ENCODE measurements at places on chromosomes 1 and 21.

- DNase-seq = no peak
These were observed 541 bp downstream of the USP48 start for GRCh38 chr1:21782349-21782867.

- DNase-seq = no peak
These were observed 23.2 kb downstream of the OR13G1 start for GRCh38 chr1:247656221-247656875.

DNA sequence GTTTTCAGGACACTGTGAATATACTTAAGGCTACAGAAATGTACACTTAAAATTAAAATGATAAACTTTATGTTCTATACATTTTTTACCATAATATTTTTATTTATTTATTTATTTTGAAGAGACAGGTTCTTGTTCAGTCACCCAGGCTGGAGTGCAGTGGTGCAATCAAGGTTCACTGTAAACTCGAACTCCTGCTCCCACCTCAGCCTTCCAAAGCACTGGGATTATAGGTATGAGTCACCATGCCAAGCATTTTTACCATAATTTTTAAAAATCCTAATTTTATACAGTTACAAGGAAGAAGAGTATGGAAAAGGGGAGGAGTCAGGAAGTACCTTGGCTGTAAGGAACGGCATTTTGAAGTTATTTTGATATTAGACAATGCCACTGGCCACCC is 23.6 kb upstream of the ANGPTL3 start:
- DNase-seq = no peak

- no peak for DNase-seq
These were observed 6.9 kb upstream of the SYT14 start for GRCh38 chr1:209931141-209931540.

- DNase-seq = no peak
These were observed 117.1 kb upstream of the C8B start for GRCh38 chr1:57082711-57083439.

DNA sequence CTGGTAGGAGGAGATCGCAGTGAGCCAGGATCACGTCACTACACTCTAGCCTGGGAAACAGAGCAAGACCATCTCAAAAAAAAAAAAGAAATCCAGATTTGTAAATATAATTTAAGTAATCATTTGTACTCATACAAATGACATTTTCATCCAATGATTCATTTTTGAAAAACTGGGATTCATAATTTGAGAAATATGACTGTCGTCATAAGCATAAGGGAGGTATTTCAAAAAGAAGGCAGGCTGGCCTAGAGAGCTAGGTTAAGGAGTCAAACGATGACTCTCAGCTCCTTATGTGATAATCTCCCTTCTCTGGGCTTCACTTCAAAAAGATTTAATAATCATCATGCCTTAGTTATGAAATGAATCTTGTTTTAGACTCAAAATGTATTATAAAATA is 2.3 kb downstream of the GART start:
- DNase-seq = no peak

GRCh38 chr1:92993581-92993980 is 32.3 kb upstream of the DIPK1A start:
- no peak for DNase-seq

DNA sequence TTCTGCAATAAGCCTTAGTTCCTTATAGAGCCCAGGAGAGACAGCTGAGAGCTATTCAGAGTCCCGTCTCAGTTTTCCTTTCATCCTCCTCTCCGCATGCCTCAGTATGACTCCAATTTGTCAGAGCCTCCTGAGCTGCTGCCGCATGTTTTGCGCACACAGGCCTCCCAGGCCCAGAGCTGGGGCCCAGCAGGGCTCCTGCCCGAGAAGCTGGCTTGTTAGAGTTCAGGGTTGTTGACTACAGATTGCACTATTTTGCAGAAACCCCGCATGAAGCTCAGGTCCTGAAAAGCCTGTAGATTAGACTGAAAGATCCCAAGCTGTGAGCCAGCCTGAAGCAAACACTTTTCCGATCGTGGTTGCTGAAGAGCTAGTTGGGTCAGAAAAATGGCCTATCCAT is 51.5 kb downstream of the IGSF5 start:
- no peak for DNase-seq

- no peak for DNase-seq
These were observed 70.9 kb downstream of the TM2D1 start for GRCh38 chr1:61654067-61654466.

DNA sequence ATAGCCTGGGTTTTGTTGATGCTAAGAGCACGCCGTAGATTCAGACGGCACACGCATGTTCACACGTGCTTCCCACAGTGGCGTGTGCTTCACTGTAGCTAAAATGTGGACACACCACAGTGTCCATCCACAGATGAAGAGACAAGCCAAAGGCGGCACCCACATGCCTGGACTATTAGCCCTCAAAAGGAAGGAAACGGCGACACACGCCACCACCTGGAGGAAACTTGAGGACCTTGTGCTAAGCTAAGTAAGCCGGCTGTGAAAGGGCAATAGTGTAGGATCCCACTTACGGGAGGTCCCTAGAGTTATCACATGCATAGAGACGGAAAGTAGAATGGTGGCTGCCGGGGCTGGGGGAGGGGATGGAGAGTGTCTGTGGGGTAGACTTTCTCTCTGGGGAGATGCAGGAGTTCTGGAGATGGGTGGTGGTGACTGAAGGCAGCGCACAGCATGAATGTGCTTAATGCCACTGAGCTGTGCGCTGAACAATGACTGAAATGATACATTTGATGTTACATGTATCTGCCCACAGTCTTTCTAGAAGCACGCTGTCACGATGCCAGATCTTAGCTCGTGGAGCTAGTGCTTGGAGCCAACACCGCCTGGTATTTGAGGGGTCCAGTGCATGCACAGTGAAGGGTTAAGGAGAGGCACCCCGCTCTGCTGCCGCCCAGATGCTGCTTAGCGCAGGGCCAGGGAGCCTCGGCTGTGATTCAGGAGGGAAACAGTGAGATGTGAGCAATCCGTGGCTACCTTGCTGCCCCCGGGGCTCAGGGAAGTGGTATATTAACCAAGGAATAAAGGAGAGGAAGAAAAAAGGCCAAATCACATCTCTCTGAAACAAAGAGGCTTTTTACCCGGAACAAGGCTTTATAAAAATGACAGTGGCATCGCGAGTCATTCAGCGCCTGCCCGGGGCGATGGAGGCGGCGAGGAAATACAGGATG is 103.7 kb downstream of the PRDM16 start:
- no peak for DNase-seq

GRCh38 chr21:43827015-43827611 is 37.7 kb downstream of the RRP1 start:
- no peak for DNase-seq

DNA sequence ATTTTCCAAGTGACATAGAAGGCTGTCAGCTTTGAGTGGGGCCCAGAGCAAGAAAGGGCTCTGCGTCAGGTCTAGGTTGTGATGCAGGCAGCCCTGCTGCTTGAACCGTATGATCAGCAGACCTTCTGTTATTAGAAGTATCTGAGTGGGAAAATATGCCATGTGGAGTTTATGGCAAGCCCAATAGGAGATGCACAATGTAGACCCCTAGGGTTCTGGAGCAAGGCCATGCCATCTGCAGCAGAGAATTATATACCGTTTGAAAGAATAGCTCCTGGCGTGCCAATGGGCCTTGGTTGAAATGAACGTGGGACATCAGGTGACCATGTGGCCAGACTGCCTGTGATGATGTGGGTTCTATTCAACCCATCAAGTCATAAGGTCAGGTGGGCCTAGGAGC is 44.1 kb upstream of the ZBTB18 start:
- no peak for DNase-seq

GRCh38 chr1:15948595-15949452 is 27.1 kb downstream of the ZBTB17 start:
- no peak for DNase-seq

DNA sequence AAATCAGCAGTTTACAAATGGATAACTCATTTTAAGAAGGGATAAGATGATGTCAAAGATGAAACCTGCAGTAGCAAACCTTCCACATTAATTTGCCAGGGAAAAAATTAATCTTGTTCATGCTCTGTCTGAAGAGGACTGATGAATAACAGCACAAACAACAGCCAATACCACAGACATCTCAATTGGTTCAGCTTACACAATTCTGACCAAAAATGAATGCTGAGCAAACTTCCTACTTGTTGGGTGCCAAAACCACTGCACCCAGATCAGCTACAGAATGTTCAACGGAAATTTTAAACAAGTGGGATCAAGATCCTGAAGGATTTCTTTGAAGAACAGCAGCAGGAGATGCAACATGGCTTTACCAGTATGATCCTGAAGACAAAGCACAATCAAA is 98.3 kb downstream of the COQ8A start:
- DNase-seq = no peak

DNA sequence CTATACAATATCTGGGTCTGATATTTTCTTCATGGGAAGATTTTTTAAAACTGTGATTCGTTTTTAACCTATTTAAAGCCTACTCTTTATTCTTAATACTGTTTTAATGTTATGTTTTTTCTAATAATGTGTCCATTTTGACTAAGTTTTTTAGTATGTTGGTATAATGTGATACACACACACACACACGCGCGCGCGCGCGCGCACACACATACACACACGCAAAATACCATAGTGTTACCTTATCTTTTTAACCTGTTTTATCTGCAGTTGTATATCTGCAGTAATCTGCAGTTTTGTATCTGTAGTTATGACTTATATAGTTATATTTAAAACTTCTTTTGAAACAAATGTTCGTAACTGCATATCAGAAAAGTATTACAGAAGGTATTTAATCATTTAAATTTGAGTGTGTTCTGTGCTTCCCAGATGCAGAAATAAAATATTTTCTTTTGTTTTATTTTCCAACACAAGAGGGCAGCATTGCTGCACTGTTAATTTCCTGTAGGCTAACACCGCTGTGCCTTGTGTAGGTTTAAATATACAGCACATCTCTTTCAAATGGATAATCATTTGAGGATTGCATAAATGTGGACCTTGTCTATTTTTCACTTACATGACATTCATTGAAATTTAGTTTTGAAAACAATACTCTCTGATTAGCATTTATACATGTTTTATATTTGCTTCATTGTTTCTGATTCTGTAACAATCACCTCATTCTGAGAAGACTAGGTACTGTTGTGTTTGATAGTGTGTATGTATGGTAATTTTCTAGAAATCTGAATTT is 166.1 kb downstream of the PDE4B start:
- peak; percentile 80 for DNase-seq

- DNase-seq = no peak
These were observed 52.8 kb upstream of the GNG12 start for GRCh38 chr1:67886076-67886475.

GRCh38 chr1:204335085-204335484 is 24.6 kb downstream of the PLEKHA6 start:
- DNase-seq = peak; percentile 89

DNA sequence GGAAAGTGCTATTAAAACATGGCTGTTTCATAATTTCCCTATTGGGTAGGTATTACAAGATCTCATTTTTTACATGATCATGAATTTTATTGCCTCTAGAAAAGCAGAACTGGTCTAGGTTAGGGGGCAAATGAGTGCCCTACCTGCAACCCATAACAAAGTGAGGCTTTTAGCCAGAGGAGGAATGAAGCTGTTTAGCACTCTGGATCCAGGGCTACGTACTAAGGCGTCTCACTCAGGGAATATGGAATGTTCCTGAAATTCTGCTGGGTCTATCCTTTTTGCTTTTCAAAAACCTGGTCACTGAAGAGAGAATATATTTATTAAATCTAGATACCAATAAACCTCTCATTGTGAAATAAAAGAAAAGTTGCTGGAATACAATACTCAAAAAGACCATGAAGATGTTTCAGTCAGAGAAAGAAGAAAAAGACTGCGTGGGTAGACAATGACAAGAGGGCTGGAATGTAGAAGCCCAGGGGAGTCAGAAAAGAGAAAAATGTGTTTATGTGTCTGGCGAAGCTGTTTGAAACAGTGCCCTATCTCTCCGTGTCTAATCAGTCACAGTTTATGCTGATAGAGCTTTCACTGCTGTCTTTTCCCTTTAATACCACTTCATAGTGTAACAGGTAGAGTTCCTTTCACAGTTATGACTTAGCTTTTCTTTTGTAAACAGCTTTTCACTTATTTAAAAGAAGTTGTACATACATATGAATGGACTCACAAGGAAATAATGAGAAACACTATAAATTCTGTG is 25.0 kb upstream of the SYDE2 start:
- no peak for DNase-seq

GRCh38 chr1:94609619-94610018 is 68.1 kb upstream of the F3 start:
- no peak for DNase-seq

- DNase-seq = no peak
These were observed 80.4 kb downstream of the RUNX1 start for GRCh38 chr21:34968414-34969333.

DNA sequence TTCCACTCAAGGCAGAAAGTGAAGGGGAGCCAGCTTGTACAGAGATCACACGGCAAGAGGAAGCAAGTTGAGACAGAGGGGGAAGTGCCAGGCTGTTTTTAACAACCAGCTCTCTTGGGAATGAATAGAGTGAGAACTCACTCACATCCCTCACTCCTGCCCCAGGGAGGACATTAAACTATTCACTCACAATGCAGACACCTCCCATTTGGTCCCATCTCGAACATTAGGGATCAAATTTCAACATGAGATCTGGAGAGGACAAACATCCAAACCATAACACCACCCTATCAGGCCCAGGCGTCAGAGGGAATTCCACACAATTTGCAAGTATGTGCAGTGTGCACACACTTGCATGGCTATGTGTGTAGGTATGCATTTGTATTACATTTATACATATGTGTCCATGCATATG is 62.7 kb downstream of the DMAP1 start:
- DNase-seq = no peak

- DNase-seq = no peak
These were observed 91.5 kb upstream of the LBR start for GRCh38 chr1:225519166-225519863.

GRCh38 chr1:79193211-79194079 is 186.9 kb upstream of the ADGRL4 start:
- no peak for DNase-seq

DNA sequence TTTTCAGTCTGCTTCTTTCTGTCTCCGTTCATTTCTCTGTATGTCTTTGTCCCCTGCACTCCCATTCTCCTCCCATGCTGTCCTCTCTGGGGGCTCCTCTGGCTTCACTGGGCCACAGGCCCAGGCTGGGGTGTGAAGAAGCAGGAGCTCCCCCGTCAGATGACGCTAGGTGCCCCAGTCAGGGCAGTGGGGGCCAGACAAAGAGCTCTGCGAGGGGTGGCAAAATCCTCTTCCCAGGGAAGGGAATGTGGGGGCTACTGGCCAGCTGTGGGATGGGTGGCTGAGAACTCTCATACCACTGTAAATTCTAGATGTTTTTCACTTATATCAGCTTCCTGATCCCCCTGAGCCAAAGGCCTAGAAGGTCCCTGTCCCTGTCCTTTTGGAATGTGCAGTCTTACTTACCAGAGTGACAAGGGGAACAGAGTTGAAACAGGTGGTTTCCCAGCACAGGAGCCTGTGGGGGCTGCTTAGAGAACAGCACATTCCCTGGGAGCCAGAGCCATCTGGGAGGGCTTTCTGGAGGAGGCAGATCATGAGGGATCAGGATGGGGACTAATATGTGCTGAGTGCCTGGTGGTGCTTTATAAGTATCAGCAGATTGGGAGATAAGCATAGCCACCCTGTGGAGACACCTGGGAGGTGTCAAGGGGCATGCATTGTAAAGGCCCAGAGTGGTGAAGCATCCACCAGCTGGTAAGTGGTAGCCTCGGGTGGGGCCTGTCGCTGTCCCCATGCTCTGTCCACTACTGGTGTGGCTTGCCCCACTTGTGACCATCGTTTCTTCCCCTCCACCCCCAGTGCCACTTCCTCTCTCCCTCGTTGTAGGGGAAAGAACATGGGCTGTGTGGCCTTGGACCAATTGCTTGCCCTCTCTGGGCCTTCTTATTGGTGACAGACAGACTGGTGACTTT is 10.1 kb upstream of the PADI1 start:
- no peak for DNase-seq

All from NCI-H446 (cell line).